ENCODE measurements at places on chromosomes 2 and 18.

- no peak for DNase-seq
Observed at GRCh38 chr2:215407590-215408264, 28.1 kb downstream of the FN1 start.

- no peak for DNase-seq
Observed at GRCh38 chr18:53843763-53844162, 380.7 kb downstream of the MBD2 start.

- DNase-seq: no peak
Observed at GRCh38 chr2:71687412-71687811, 234.1 kb downstream of the DYSF start.

GRCh38 chr2:105677901-105678300, 66.8 kb upstream of the NCK2 start:
- DNase-seq: no peak

DNA sequence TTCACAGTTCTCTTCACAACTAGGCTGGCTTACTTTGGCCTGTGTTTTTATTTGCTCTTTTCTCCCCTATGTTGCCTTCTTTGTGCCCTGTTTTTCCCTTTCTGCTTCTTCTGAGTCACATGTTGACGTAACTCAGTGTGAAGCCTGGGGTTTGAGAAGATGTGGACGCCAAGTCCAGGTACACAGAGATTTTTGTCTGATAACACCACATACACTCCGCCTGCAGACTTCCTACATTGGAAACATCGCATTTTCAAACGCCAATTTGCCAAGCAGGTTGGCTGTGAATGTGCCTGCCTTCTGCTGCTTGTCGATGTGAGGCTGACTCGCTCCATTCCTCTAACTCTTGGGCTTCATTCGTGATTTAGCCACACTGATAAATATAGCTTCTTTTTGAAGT, 62.6 kb upstream of the FN1 start:
- DNase-seq: no peak

DNA sequence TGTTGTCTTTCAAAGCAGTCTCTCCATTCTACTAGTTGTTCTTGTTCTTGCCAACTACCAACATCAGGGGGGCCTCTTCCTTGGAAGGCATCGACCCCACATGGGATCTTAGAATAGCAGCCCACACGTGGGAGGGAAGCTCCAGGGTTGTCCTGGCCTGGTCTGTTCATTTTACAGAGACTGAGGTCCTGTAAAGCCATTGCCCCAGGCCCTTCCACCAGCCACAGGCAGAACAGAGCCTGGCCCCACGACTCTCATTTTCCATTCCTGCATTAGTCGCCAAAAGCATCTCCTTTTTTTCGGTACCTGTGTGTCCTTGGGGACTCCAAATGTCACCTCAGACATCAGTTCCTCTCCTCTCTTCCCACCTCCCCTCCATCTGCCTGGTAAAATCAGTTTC, 28.0 kb downstream of the CNGA3 start:
- no peak for DNase-seq

DNA sequence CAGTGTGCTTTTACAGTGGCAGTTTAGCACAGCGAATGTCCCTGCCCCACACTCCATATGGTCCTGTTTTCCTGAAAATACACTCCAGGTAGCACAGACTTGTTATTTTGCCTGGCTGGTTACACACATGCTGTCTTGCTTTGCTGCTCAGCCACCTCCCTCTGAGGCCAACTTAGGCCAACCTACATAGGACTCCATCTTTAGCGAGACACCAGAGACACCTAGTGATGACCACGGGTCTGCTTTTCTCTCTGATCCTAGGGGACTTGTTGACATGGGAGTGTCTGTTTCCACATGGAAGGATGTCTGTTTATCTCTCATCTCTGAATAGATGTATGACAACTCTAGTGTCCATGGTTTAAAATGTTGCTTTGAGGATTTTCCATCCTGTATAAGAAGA, 43.3 kb downstream of the PLEKHB2 start:
- DNase-seq: no peak

DNA sequence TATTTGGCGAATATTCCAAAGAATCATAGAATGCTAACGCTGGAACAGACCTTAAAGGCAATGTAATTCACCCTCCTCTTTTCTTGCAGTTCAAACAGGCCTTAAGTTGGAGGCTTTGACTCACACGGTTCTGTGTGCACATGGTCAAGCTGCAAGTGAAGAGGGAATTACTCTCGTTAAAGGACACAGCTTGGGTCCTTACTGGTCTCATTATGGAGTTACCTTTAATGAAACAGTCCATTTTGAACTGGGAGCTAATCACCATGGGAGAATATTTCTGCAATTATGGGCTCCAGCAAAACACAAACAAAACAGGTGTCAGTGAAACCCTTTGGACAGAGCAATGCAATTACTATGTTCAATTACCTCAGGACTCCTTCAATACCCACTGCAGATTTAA, 135.5 kb downstream of the GAREM1 start:
- DNase-seq: no peak

DNA sequence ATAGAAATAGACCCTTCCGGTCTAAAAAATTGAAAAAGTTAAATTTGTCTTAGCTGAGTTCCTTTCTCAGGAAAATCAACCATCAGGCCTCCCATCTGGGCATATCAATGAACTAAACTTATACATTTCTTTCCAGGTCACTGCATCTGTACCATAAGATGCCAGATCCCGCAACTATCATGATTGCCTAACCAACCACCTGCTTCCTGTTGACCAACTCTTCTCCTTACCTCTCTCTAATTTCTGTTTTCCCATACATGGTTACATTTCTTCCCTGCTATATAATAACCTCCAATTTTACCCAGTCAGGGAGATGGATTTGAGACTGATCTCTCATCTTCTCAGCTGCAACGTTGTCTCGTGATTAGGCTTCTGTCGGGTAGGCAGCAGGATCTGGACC, 228.7 kb downstream of the FSIP2 start:
- DNase-seq: no peak

DNA sequence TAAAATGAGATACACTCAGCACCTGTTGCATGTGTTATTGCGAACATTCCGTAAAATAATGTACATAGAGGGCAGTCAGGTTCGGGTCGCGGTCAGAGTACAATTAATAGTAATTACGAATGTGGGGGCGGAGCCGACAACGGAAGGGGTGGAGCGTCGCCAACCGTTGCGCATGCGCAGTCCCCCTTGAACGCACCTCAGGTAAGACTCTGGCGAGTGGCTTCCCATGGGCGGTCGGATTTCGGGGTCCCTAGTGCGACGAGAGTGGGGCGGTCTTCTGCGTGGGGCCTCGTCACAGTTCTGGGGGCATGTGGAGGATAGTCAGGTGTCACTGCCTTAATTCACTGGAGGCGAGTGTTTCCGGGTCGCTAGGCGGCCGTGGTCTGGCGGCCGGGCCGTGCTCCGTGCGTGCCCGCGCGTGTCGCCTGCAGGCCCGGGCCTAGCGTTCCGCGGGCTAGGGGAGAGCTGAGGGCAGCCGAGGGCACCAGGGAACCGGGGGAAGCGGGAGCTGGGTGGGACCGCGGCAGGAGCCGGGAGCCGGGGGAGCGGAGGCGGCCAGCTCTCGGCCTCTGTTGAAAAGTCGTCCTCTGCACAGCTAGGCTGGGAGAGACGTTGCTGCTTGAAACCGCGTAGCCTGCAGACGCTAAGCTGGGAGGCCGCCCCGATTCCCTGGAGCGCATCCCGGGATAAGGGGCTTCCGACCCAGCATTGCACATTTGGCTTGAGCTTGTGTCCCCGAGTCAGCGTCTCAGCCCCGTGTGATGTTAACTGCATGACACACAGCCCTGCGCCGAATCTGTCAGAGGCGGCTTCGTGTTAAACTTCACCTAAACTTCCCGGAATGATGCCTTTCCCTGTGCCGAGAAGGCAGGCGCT, at the start of gene CEBPZOS:
CEBPZOS (plus strand) TSS at position 177 of the 876 bp plus-strand sequence. CDS start 3,209 bp downstream, outside the sequence.
- peak; percentile 88 for DNase-seq

DNA sequence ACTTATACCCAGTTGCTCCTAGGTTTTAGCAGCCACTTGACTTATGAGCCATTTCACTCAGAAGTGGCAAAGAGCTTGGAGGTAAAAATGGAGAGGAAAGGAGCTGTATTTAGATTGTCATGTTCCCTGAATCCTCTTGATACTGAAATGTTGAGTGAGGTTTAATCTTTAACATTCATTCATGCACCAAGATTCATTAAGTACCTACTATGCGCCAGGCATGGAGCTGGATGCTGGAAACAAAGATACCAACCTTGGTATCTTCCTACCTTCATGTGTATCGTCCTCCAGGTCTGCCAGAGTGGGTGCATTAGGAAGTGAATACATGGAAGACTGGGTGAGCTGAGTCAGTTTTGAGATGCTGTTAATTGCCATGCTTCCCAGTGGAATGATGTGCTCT, 23.7 kb downstream of the TPGS2 start:
- DNase-seq: no peak

GRCh38 chr2:3768960-3769765, 65.8 kb downstream of the DCDC2C start:
- no peak for DNase-seq

- no peak for DNase-seq
Observed at GRCh38 chr2:114011713-114012112, 121.8 kb downstream of the ACTR3 start.

GRCh38 chr2:130302164-130302886, 40.4 kb upstream of the IMP4 start:
- no peak for DNase-seq

DNA sequence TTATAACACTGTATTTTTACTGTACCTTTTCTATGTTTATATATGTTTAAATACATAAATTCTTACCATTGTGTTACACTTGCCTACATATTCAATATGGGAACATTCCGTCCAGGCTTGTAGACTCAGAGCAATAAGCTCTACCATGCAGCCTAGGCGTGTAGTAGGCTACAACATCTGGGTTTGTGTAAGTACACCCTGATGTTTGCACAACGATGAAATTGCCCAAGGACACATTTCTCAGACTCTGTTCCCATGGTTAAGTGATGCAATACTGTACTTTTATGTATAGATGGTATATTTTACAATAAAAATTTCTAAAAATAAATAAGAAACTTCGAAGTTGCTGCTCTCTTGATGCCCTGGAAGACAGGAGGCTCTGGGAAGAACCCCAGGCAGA, 38.4 kb downstream of the YPEL5 start:
- no peak for DNase-seq

DNA sequence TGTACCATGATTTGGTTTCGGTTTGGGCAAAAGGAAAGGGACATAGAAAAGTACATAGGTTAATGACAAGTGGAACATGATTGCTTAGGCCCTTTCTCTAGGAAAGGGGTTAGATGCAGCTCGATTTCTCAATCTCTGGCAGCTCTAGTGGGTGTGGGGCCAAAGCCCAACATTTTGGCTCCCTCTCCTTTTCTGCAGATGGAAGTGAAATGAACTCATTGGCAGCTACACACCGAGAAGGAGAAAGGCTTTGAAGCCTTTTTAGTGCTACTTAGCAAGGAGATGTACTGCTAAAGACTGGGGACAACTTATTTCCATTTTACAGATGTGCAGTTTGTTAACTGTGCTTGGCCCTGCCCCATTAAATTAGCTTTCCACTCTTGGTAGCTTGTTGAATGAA, 93.8 kb downstream of the LYPD6B start:
- no peak for DNase-seq

DNA sequence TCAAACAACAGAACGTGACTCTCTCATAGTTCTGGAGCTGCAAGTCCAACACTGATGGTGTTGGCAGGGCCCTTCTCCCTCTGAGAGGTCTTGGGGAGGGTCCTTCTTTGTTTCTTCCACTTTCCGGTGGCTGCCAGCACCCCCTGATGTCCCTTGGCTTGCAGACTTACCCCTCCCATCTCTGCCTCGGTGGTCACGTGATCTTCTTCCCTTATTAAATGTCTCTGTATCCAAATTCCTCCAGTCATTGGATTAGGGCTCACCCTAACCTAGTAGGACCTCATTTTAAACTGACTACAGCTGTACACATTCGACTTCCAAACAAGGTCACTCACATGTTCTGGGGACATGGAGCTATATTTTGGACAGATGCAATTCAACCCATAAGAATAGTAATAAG, 780.6 kb upstream of the SALL3 start:
- no peak for DNase-seq

DNA sequence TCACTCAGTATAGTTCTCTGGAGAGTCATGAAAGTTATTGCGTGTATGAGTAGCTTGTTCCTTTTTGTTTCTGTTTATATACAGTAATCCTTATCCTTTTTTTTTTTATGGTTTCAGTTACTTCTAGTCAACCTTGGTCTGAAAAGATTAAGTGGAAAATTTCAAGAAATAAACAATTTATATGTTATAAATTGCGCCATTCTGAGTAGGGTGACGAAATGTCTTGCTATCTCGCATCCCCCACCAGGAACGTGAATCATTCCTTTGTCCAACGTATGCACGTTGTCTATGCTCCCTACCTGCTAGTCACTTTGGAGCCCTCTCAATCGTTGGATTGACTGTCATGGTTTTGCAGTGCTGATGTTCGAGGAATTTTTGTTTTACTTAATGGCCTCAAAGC, 60.4 kb downstream of the FAM117B start:
- no peak for DNase-seq

DNA sequence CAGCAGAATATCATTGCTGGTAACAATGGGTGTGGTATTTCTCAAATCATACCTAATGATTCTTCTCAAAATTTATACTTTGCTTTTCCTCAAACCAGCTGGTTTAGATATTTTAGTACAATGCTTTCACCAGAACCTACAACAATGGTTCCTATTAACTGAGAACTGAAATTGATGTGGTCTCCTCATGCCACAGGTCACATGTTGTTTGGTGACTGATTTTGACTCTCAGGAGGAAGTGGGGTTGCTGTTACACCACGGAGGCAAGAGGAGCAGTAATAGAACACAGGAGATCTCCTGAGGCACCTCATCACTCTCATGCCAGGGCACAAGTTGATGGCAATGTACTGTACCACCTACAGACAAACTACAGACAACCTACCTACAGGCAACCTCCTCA, 3.0 kb upstream of the CEP68 start:
- DNase-seq: peak; percentile 82

DNA sequence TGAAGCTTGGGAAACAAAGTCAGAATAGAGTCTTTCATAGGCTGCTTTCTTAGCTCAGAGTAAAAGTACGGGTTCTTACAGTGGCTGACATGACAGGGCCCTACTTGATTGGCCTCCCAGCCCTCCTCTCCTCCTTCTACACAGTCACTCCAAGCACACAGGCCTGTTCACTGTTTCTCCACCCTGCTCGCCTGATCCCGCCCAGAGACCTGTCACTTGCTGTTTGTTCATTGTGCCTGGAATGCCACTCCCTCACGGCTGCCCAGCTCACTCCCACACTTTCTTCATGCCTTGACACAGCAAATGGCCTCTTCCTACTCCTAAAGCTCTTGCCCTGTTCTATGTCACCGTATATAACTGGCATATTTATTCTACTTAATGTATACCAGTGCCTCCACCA, 104.8 kb downstream of the MAP4K4 start:
- no peak for DNase-seq

DNA sequence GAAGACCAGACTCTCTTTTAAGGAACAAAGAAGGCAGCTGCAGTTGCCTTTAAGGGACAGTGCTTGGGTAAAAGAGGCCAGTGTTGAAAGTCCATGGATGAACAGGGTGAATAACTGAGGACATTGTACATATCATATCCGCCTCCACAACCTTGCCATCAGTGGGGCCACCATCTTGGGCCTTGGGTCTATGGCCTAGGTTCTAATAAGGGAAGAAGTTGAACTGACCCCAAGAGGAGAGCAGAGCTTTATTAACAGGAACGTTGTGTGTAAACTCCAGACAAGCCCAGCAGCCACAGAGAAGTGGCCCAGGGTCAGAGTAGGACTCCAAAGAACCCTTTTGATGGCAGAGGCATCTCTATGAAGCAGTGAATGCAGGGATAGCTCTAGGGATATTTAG, 332.8 kb downstream of the CYP26B1 start:
- DNase-seq: no peak
